ENCODE measurements at places on chromosomes 12 and 14. TPM values are rescaled to one million over a fixed set of nuclear protein-coding genes. Genes with fewer than 3 reads are reported as not detected.

IL31 gene
- not detected for total RNA-seq

MYO1A gene
- 0.58 TPM for total RNA-seq

KRT73 gene
- total RNA-seq: not detected

HOXC4 gene
- total RNA-seq: not detected

OLR1 gene
- 0.65 TPM for total RNA-seq

DIO3 gene
- total RNA-seq: 0.14 TPM

OR4N5 gene
- total RNA-seq: not detected

CCDC38 gene
- total RNA-seq: not detected

STYK1 gene
- total RNA-seq: not detected

DNA sequence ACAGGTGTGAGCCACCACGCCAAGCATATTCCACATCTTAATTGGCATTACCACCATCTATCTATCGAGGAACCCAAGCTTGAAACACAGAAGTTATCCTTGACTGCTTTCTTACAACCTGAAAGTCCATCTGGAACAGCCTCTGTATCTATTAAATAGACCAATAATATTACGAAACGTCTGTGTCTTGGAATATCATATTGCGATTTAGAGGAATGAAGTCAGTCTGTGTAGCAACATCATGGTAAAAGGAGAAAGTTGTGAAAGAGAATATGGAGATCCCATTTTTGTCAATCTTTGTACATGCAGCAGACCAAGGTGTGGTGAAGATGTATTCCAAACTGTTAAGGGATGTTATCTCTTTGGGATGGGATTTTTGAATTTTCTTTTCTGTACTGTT lies 25.8 kb upstream of the MAX start:
- no peaks in the 10 kb centered on the region for H3K36me3 ChIP-seq
- DNase-seq: no peak
- H3K27me3 ChIP-seq: no peaks in the 10 kb centered on the region
- no peaks in the 10 kb centered on the region for H3K4me1 ChIP-seq

DNA sequence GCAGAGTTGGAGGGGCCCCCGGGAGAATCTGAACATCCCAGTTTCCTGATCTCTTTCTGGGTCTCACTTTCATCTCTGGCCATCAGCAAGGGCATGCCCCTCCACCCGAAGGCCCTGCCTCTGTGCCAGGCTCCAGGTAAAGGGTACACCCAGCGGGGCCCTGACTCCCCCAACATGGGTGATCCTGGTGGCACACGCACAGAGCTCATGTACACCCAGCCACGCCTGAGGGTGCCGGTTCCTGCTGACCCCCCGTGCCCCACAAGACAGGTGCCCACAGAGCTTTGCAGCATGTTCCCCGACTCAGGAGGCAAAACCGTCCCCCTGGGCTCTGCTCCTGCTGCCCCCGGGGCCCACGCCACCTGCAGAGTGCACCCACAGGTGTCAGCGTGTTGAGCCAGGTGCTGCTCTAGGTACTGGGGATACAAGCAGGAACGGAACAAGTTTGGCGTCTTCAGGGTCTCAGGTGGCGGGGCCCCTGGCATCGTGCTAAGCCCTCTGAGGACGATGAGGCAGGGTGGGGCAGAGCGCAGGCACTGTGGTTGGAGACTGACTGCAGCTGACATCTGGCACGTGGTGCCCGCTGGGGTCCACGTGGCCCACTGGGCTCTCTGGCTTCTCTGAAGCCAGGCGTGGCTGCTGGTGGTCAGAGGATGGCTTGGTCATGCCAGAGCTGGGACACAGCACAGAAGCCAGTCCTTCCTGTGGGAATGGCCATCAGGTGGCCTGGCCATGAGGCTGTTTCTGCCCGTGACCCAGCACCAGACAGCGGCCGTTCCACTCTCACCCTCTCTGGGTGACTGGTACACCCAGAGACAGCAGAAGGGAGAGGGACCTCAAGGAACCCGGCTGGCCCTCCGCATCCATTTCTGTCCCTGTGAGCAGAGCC lies 13.8 kb downstream of the BAG5 start:
- H3K4me1 ChIP-seq: peaks cover 11% of the 10 kb centered on the region
- H3K27ac ChIP-seq: peak overlapping the region; percentile 73
- peak; percentile 78 for DNase-seq
- H3K36me3 ChIP-seq: no peaks in the 10 kb centered on the region
- H3K27me3 ChIP-seq: no peaks in the 10 kb centered on the region

- DNase-seq: no peak
- no peak overlapping the region for H3K27ac ChIP-seq
- H3K4me3 ChIP-seq: no peak overlapping the region
- H3K36me3 ChIP-seq: no peaks in the 10 kb centered on the region
These were observed 34.8 kb upstream of the SELPLG start for GRCh38 chr12:108668542-108668941.

DNA sequence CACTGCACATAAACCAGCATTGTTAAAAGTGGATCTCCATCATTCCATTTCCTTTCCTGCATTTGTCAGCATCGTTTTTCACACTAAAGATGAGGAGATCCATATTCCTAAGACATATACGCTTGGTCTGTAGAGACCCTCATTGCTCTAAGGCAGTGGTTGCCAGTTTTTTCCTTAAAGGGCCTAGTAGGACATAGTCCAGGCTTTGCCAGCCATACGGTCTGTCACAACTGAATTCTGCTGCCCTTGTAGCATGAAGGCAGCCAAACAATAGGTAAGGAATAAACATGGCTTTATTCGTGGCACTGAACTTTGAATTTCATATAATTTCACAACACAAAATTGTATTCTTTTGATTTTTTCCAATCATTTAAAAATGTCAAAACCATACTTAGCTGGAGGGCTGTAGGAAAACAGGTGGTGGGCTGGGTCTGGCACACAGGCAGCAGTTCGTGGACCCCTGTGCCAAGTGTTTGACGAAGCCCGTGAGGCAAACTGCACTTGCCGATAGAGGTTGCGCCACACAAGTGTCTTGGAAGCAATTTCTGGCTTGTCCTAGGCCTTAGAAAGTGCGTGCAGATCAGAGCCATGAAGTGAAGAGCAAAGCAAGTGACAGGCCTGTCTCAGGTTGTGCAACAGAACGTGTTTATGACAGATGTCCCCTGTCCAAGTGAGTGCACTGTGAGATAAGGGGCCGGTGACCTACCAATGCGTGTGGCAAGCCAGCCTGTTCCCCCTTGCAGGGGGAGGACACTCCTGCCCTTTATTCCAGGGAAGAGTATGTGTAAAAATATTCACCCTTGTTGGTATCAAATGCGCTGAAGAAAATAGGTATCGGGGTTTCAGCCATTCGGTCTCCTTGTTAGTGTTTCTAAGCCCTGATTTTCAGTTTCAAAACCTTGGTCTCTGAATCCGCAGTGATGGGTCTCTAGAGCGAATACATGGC lies 916 bp upstream of the CHPT1 start:
- peak overlapping the region; percentile 94 for H3K4me3 ChIP-seq

DNA sequence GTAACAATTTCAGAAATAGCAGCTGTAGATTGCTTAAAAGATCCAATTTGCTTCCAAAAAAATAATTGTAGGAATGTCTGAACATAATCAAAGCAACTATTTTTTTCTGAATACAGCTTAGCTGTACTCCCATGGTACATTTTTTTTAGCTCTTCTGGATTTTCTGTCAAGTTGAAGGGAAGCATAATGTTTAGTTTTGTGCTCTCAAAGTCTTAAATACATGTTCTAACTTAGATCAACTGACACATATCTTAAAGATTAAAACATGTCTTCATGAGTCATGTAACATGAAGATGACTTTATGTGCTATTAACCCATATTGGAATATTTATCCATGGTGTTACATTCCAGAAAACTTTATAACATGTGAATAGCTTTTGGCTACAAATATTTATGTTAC lies 255.7 kb downstream of the BTG1 start:
- H3K27ac ChIP-seq: no peak overlapping the region
- no peak overlapping the region for H3K4me3 ChIP-seq
- no peak for DNase-seq
- H3K36me3 ChIP-seq: no peaks in the 10 kb centered on the region
- no peaks in the 10 kb centered on the region for H3K4me1 ChIP-seq

GRCh38 chr14:102540315-102541028 lies 30.9 kb upstream of the ANKRD9 start:
- no peaks in the 10 kb centered on the region for H3K27me3 ChIP-seq
- no peak overlapping the region for H3K27ac ChIP-seq
- no peak for DNase-seq
- H3K4me3 ChIP-seq: no peak overlapping the region
- no peaks in the 10 kb centered on the region for H3K36me3 ChIP-seq

- H3K27ac ChIP-seq: no peak overlapping the region
- H3K36me3 ChIP-seq: no peaks in the 10 kb centered on the region
- peak; percentile 64 for DNase-seq
- no peaks in the 10 kb centered on the region for H3K27me3 ChIP-seq
- H3K4me3 ChIP-seq: no peak overlapping the region
These were observed 185.7 kb upstream of the GRIN2B start for GRCh38 chr12:14167005-14167628.

GRCh38 chr12:92146497-92147224 lies 1.0 kb upstream of the BTG1 start:
- no peaks in the 10 kb centered on the region for H3K4me1 ChIP-seq
- DNase-seq: no peak
- peaks cover 17% of the 10 kb centered on the region for H3K36me3 ChIP-seq
- no peaks in the 10 kb centered on the region for H3K27me3 ChIP-seq

DNA sequence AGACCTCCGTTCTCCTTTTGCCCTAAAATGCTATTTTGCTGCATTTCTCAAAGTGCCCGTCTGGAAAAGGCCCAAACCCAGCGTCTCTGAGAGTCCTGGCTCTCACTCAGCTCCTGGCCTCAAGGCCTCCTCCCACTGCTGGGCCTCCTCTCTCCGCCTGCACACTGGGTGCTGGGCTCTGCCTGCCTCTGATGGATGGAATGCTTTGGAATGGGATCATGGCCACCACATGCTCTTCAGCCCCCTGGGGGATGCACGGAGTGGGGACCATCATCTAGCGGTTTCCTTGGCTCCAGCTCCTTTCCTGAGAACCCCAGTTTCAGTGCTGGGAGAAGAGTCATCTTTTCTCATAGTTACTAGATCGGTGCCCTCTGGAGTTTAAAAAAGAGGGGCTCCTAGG lies 65.2 kb downstream of the KDM2B start:
- DNase-seq: no peak
- no peak overlapping the region for H3K27ac ChIP-seq
- no peaks in the 10 kb centered on the region for H3K36me3 ChIP-seq
- no peak overlapping the region for H3K4me3 ChIP-seq
- H3K4me1 ChIP-seq: no peaks in the 10 kb centered on the region

GRCh38 chr12:41436076-41436475 lies 248.0 kb downstream of the PDZRN4 start:
- no peaks in the 10 kb centered on the region for H3K36me3 ChIP-seq
- DNase-seq: no peak
- no peak overlapping the region for H3K4me3 ChIP-seq

GRCh38 chr14:80434574-80435321 lies 223.4 kb upstream of the DIO2 start:
- no peak overlapping the region for H3K27ac ChIP-seq
- no peak for DNase-seq
- no peaks in the 10 kb centered on the region for H3K36me3 ChIP-seq
- H3K4me3 ChIP-seq: no peak overlapping the region
- no peaks in the 10 kb centered on the region for H3K27me3 ChIP-seq

- H3K4me1 ChIP-seq: no peaks in the 10 kb centered on the region
- H3K27ac ChIP-seq: no peak overlapping the region
- no peak for DNase-seq
- H3K4me3 ChIP-seq: no peak overlapping the region
- H3K27me3 ChIP-seq: no peaks in the 10 kb centered on the region
- H3K36me3 ChIP-seq: no peaks in the 10 kb centered on the region
These were observed 57.8 kb downstream of the SSH1 start for GRCh38 chr12:108799401-108800243.

- H3K4me1 ChIP-seq: no peaks in the 10 kb centered on the region
- no peak for DNase-seq
- H3K27ac ChIP-seq: no peak overlapping the region
- H3K36me3 ChIP-seq: no peaks in the 10 kb centered on the region
- no peaks in the 10 kb centered on the region for H3K27me3 ChIP-seq
These were observed 3.5 kb upstream of the ASB8 start for GRCh38 chr12:48160807-48161206.

- no peak overlapping the region for H3K4me3 ChIP-seq
- H3K27me3 ChIP-seq: no peaks in the 10 kb centered on the region
These were observed 12.3 kb downstream of the KRT83 start for GRCh38 chr12:52308806-52309425.

- H3K36me3 ChIP-seq: no peaks in the 10 kb centered on the region
These were observed 793.7 kb downstream of the RPS29 start for GRCh38 chr14:48792376-48793024.

DNA sequence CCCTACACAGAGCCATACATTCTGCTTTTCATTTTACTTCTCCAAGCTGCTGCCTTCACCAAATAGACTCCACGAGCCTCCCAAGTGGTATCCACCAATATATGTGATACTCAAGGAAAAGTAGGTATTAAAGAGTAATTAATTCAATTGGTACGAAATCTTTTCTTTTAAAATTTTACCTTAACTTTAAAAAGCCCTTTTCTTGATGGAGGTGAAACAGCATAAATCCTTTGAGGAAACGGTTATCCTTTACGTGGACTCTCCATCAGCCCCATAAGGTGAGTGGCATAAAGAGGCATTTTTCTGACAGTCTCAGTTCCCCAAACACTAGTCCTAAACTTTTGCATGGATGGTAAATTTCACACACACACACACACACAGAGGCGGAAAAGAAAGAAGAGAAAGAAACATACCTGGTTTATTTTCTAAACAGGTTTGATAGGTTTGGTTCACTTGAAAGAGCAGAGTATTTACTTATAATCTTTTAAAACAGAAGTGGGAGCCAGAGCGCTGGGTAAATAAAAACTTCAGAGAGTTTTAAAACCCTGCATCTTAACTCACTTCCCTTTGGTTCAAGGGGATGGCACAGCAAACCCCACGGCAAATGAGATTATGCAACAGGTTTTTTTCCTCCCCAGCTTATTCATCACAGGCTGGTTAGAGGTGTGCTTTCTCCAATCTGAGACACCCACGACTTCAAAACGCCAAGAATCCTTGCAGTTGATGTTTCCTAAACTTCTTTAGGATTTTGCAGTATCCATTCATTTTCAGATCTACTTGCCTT lies 1.9 kb downstream of the DUSP16 start:
- peak; percentile 68 for DNase-seq
- peaks cover 31% of the 10 kb centered on the region for H3K4me1 ChIP-seq
- peak overlapping the region; percentile 93 for H3K4me3 ChIP-seq
- peak overlapping the region; percentile 89 for H3K27ac ChIP-seq

GRCh38 chr12:71640316-71640715 lies 23.3 kb downstream of the ZFC3H1 start:
- no peaks in the 10 kb centered on the region for H3K4me1 ChIP-seq
- DNase-seq: no peak
- no peak overlapping the region for H3K4me3 ChIP-seq
- H3K27ac ChIP-seq: no peak overlapping the region

Data from pancreas (tissue), 10 donors.